ENCODE measurements at places on chromosomes 2 and 18.

- DNase-seq, result no peak
Measured at GRCh38 chr2:50225021-50225928, 806.7 kb downstream of the NRXN1 start.

DNA sequence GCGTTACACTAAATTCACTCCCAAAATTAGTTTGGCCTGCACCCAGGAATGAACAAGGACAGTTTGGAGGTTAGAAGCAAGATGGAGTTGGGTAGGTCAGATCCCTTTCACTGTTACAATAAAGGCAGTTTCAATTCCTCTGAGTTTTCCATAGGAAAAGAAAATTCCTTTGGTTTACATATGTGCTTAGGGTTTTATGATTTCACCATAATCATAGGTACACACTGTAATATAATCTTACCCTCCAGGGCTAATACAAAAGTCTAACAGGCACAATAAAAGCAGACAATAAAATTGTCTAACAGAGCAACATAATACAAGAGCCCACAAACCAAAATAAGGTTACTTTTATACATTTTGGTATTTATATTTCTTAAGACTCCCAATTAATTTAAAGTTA, 391.5 kb upstream of the KCNJ3 start:
- no peak for DNase-seq

DNA sequence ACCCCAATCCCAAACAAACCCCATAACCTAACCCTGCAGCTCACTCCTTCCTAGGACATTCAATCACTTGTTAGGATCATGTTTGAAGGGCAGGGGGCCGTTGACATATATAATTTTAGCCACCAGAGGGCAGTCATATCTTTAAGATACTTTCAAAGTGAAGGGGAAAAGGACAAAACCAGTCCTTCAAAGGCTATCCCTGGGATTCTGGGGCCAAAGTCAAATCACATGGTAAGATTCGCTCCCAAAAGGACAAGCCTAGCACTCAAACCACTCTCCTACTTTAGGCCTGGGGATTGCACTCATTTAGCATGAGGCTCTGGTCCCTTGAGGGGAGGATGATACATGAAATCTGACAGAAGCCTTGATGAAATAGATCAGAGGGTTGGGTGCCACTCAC, 44.6 kb downstream of the HAUS1 start:
- no peak for DNase-seq

DNA sequence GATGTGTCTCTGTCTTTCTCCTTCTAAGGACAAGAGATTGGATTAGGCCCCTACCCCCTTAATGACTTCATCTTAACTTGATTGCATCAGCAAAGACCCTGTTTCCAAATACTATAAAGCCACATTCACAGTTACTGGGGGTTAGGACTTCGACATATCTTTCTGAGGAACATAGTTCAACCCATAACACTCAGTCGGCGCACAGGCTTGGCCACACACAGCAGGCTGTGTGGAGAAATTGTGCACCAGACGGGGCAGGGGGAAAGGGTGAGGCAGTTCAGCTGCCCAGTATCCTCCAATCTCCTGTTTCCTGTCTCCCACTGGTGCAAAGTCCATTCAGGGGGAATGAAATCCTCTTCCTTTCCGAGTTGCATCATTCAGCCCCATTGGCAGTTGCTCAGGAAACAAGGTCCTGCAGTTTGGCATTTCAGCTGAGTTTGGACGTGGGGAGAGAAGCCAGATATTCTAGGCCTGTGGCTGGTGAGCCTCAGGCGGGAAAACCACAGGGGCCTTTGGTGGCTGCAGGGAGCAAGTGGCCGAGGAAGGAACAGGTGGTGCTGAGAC, 9.4 kb upstream of the RAPGEF4 start:
- DNase-seq, result no peak

DNA sequence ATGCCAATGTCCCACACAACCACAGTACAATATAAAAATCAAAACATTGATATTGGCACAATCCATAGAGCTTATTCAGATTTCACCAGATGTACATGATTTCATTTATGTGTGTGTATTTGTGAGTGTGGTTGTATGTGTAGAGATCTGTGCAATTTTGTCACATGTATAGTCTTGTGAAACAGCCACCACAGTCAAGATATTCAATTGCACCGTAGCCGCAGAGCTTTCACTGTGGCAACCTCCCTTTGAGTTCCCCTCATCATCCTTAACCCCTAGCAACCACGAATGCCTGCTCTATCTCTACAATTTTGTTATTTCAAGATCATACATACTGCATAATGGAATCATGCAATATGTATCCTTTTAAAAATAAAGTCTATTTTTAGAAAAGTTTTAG, 391.3 kb downstream of the SETBP1 start:
- no peak for DNase-seq

DNA sequence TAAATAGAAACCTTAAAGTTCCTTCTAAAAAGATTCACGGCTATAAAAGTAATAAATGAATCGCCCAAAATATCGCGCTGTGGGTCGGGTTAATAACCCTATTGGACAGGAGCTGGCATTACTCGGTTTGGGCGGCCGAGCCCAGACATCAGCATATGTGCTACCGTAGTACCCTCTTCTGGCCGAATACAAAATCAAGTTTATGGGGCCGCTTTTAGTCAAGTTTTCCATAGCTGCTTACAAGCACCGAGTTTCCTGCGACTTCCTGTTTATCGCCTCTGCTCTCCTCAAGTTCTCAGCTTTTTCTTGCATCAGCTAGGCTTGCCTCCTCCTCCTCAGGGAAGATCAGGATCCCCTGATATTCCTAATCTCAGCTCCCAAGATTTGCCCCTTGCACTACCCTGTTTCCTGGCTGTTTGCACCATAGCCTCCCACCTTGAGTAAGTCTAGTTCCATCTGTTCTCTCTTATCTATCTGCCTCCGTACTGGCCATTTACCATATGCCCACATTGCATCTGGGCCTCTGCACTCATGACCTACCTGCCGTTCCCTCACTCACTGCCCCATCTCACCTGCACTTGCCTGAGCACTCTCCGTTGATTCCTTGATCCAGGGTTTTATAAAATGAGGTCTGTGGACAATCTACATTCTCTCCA, 56.1 kb downstream of the SLC35F5 start:
- DNase-seq, result no peak

- DNase-seq, result no peak
Measured at GRCh38 chr18:61544178-61544577, 210.9 kb downstream of the CDH20 start.

DNA sequence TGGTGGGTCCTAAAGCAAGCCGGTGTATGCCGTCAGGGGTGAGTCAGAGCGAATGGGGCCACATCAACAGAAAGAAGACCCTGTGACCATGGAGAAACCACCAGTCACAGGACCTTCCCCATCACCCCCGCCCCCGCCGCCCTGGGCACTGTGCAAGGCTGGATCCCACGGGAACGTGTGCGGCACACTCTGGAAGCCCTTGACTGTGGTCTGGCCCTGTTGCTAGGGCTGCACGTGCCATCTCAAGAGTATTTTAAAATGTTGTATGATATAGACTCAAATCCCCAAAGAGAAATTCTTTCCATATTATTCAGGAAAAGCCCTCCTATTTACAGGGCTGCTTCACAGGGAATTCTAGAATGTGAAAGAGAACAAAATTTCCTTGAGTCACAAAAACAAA, 174.8 kb downstream of the BCL2 start:
- DNase-seq, result no peak

GRCh38 chr2:23404426-23404825, 19.4 kb downstream of the KLHL29 start:
- DNase-seq, result peak; percentile 78

DNA sequence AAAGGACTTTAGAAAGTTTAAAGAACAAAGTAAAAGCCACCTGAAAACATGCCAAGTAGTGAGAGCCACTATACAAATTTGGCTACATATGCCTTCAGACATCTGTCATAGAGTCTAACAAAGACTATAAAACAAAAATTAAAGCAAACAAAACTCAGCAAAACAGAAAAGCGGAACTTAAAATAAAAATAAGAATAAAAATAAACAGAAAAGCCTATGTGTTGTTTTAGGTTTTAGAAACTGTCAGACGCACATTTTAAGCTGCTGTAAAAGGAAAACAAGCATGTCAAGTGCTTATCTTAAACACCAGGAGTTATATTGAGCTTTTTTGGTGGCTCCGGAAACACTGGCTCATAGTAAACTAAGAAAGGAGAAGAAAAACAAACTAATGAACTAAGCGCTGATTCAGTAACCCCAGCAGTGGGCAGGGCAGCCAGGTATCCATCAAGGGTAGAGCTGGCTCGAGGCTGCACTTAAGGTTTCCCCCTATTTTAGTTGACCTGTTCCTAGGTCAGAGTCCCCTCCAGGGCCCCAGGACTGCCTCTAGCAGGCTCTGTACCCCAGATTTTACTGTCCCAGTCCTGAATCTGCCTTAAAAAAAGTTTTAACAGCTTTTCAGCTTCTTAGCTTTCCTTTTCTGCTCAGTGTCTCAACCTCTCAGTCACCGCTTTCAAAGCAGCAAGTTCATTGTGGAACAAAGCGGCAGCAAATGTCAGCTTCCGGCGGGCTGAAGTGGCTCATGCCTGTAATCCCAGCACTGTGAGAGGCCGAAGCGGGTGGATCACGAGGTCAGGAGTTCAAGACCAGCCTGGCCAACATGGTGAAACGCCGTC, 15.4 kb upstream of the RMC1 start:
- DNase-seq, result no peak

DNA sequence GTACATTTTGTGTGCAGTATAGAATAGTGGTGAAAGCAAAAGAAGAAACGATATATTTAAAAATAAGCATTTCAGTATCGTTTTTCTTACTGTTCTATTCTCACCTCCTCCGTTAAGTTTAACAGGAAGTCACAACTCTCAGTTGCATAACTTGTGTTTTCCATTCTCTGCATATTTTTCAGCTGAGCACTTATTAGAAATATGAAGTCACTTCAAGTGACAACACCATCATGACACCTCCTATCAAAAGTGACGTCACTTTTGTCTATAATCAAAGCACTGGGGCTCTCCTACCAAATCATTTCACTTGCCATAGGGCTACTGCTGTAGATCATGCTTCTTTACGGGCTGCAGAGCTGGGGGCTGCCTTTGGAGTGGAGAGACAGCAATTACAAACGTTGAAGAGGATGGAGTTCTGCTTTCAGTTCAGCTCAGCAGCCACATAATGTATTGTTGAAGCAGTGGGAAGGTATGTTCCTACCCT, 36.3 kb downstream of the STAT4 start:
- no peak for DNase-seq

DNA sequence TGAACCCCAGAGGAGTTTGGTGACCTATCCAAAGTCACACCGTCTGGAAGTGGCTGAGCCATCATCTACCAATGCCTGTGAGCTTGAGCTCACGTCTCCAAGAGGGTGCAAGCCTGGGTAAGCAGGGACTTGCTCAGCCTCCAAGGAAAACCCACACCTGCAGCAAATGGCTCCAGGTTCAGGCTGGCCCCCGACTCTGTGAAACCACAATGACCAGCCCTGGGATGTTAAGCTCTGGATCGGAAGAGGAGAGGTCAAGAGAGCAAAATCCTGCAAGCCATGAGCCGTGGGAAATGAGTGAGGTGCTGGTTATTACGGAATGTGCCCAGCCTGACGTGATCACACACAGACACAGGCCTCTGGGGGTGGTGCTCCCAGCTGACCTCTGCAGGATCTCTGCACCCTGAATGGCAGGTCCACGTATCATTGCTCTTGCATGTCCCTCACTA, 94.1 kb upstream of the OTOS start:
- no peak for DNase-seq

DNA sequence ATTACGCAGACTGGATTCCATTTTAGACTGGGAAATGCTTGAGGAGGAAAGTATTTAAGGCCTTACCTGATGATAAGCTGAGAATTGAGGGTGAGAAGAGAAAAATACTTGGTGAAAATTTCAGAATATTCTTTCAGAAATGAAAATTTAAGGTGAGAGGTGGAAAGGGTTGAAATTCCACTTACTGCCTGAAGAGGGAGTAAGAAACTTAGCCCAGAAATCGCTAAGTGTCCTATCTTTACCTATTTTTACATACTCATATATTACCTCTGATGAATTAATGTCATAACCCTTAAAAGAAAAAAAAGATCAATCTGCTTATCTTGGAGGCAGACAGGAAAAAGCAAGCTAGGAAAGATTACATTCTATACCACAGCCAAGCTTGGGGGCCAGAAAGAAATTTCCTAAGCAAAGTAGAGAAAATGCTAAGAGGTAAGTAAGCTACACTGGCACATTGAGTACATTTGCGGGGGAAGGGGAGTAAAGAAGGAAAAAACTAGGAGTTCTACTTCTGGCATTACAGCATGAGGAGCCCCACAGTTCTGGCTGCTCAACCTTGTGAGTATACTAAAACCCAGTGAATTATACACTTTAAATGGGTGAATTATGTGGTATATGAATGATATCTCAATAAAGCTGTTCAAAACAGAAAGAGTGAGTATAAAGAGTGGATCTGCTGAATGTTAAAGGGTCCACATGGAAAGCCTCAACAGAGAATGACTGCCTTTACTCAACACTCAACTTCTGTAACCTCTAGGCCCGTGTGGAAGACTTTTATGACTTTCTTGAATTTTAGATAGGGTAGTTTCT, 33.8 kb downstream of the SMC6 start:
- no peak for DNase-seq

GRCh38 chr18:23938043-23938756, 76.4 kb upstream of the TTC39C start:
- DNase-seq, result no peak

- DNase-seq, result no peak
Measured at GRCh38 chr2:80256782-80257167, 47.8 kb downstream of the LRRTM1 start.
